ENCODE measurements at places on chromosomes 2 and 18. TPM values are rescaled to one million over a fixed set of nuclear protein-coding genes. Genes with fewer than 3 reads are reported as not detected.

Gene TCF23
- not detected for total RNA-seq

DNA sequence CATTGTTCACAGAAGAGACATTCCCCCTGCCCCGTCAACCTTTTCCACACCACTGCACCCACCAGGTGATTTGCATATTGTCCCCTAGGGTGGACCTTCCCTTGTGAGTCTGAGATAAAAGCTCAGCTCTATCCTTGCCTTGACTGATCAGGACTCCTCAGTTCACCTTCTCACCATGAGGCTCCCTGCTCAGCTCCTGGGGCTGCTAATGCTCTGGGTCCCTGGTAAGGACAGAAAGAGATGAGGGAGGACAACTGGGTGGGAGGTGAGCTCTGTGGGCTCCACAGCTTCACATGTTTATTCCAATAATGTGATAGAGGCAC, 1160.1 kb downstream of the RPIA start:
- peaks cover 4% of the 10 kb centered on the region for H3K27me3 ChIP-seq
- no peaks in the 10 kb centered on the region for H3K36me3 ChIP-seq
- H3K27ac ChIP-seq, result no peak overlapping the region
- no peak overlapping the region for H3K4me3 ChIP-seq

Gene APOB
- total RNA-seq, result 0.04 TPM

GRCh38 chr2:44442019-44442418, 80.3 kb downstream of the CAMKMT start:
- H3K4me3 ChIP-seq, result no peak overlapping the region
- no peak for DNase-seq
- no peaks in the 10 kb centered on the region for H3K4me1 ChIP-seq
- H3K27ac ChIP-seq, result no peak overlapping the region

Gene ZC3H15
- 56.1 TPM for total RNA-seq

DNA sequence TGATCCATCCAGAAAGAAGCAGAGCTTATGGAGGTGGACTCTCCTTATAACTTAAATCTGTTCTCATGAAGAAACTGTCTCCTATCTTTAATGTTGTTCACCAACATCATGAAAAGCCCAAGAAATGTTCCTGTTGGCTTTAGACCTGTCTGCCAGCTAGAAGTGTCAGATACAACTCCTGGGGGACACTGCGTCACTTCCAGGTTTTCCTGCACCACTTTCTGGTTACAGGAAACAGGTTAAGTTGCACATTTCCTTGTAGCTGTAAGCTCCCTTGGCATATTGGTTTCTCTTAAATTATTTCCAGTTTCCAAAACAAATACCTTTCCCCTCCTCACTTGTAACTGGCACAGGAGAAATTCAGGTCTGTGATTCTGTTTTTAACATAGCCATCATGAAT, 2.9 kb downstream of the CEP68 start:
- DNase-seq, result no peak
- no peaks in the 10 kb centered on the region for H3K36me3 ChIP-seq
- no peak overlapping the region for H3K4me3 ChIP-seq
- H3K27ac ChIP-seq, result peak overlapping the region; percentile 82
- peaks cover 64% of the 10 kb centered on the region for H3K4me1 ChIP-seq

DNA sequence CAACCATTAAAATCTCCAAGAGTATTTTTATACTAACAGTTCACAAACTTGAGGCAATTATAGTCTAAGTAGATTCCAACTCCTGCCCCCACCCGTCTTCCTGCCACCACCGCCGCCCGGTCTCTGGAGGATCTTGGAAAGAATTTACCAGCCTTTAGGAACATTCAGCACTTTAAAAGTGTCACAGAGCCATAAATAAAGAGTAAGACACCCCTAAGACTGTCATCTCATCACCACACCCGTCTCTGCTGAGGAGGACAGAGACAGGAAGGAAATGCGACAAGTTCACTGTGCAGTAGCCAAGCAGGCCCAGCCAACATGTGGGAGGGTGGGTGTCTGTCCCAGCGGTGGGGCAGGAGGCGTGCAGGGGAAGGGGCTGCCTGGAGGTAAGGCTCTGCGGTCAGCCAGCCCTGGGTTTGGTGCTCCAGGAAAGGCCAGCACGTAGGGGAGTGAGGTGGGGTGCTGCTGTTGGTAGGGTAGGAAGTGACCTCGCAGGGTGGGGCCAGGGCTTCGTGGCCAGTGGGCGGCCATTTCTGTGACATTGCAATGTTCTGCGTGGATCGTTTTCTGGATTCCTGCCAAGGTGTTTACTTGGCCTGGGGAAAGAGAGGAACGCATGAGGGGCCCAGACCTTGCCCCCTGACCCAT, 111.6 kb downstream of the FAM210A start:
- H3K27me3 ChIP-seq, result no peaks in the 10 kb centered on the region
- no peaks in the 10 kb centered on the region for H3K36me3 ChIP-seq
- H3K4me1 ChIP-seq, result peaks cover 51% of the 10 kb centered on the region
- peak overlapping the region; percentile 57 for H3K27ac ChIP-seq

Gene TMEM87B
- total RNA-seq, result 20.1 TPM

Data from esophagus squamous epithelium (tissue), 5 donors.